ENCODE measurements at places on chromosomes 11 and 22.
A peak's percentile ranks its signal among the peaks of the same experiment; 100 is the strongest.

- DNase-seq = peak; percentile 59
Measured at GRCh38 chr11:15006139-15006759, 34.1 kb upstream of the CALCA start.

- no peak for DNase-seq
Measured at GRCh38 chr11:98895936-98896335, 124.8 kb upstream of the CNTN5 start.

- DNase-seq = no peak
Measured at GRCh38 chr11:27910186-27910931, 197.6 kb downstream of the KIF18A start.

DNA sequence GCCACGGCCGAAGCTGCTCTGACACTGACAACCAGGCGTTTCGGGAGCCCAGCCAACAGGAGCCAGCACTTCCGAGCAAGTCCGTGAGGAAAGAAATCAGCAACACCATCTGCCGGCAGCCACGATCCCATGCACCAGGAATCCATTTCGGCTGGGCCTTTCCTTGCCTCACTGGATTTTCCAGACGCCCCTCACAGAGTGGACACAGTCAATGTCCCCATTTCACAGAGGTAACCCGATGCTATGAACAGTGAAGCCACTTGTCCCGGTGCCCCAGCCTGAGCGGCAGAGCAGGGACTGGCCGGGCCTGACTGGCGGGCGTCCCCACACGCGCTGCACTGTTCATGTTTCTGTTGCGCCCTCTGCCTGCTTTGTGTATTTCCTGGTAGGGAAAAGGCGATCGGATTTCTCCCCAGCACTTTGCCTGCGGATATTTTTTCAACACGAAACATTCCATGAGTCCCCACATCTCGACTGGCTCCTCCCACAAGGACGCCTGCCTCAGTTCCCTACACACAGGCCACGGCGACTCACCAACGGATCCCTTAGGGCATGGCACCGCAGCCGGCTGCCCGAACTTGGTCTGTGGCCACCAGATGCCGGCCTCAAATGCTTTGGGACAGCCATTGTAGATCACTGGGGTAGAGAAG, 55.3 kb downstream of the TRMU start:
- peak; percentile 37 for DNase-seq

- DNase-seq = no peak
Measured at GRCh38 chr11:35983981-35984380, 40.1 kb downstream of the LDLRAD3 start.

DNA sequence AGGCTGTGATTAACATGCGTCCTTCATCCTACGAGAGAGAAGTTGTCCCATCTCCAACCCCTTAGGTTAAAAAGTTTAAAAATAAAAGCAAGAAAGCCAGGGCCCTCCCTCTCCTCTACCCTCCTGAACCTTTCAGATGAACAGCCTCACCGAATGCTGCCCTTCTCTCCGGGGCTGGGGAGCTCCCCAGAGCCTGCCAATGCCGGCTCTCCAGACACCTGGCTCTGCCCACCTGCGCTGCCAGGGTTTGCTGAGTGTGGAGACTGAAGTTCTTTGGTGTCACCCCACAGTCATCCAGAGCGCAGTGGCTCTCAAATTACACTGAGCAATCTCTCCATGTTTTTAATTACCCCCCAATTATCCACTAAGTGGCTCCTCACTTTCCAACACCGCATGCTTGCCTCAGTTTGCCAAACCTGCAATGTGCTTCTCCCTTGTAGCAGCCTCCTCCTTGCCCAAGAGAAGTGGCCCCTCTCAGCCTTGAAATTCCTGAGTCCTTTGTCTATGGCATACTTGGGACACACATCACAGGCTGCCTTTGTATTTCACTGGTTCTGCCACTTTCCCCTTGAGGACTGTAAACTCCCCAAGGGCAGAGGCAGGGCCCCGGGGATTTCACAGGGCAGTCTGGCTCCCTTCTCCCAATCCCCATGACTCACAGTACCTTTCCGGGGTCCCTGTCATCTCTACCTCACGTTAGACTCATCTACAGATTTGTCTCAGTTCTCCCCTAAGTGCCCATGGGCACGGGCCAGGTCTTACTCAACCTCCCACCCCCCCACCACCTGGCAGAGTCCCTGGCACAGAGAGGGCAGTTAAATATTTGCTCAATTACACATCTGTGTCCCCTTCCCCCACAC, 2.0 kb downstream of the MYH9 start:
- DNase-seq = peak; percentile 62

- DNase-seq = no peak
Measured at GRCh38 chr11:32043737-32044136, 47.1 kb upstream of the RCN1 start.

DNA sequence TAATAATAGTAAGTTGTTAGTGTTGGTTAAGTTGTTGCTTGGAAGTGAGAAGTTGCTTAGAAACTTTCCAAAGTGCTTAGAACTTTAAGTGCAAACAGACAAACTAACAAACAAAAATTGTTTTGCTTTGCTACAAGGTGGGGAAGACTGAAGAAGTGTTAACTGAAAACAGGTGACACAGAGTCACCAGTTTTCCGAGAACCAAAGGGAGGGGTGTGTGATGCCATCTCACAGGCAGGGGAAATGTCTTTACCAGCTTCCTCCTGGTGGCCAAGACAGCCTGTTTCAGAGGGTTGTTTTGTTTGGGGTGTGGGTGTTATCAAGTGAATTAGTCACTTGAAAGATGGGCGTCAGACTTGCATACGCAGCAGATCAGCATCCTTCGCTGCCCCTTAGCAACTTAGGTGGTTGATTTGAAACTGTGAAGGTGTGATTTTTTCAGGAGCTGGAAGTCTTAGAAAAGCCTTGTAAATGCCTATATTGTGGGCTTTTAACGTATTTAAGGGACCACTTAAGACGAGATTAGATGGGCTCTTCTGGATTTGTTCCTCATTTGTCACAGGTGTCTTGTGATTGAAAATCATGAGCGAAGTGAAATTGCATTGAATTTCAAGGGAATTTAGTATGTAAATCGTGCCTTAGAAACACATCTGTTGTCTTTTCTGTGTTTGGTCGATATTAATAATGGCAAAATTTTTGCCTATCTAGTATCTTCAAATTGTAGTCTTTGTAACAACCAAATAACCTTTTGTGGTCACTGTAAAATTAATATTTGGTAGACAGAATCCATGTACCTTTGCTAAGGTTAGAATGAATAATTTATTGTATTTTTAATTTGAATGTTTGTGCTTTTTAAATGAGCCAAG, 2.7 kb downstream of the NEAT1 start:
- DNase-seq = peak; percentile 78
